Fibroblast of skin of scalp (primary cell): ENCODE measurements at places on chromosomes 11 and 22.

GRCh38 chr22:39913886-39914285 is 13.0 kb downstream of the GRAP2 start:
- no peak for DNase-seq

DNA sequence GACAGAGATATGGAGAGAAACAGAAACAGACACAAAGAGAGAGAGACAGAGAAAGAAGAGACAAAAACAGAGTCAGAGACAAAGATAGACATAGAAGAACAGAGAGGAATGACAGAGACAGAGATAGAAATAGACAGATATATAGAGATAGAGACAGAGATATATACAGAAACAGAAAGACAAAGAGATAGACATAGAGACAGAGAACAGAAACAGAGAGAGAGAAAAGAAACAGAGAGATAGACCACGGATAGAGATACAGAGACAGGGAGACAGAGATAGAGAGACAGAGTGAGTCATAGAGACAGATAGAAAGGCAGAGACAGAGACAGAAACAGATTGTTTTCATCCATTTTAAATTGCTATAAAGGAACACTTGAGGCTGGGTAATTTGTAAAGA is 12.3 kb upstream of the MPEG1 start:
- no peak for DNase-seq

- no peak for DNase-seq
These were observed 20.0 kb downstream of the DTX4 start for GRCh38 chr11:59191890-59192289.

- no peak for DNase-seq
These were observed 534.3 kb downstream of the KCNA4 start for GRCh38 chr11:29482510-29482909.

- no peak for DNase-seq
These were observed 8.1 kb upstream of the MOB2 start for GRCh38 chr11:1494650-1495049.

DNA sequence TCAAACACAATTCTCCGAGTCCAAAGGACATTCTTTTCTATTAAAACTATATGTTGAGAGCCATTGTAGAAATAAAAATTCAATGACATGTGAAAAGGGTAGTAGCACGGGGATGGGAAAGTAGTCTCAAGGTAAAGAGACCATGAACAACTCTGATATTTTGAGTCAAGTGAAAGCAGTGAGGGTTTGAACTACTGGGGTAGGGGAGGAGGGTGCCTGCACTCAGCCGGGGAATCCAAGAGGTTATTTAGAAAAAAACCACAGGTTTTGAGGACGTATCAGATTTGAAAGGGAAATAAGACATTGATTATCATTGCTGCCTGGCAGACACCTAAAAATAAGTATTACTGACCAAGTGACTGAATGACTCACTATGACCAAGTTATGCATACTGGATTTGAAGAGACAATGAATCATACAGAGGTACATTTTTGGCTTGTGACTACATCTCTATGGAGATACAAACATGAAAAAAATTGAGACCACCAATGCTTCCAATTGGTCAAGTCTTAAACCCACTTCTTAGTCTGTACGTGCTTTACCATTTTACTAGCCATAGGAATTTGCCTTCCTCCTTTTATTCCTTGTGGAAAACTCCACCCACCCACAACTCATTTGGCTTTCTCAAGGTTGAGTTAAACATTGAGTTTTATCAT is 2.2 kb upstream of the OR52H1 start:
- DNase-seq: peak; percentile 87

DNA sequence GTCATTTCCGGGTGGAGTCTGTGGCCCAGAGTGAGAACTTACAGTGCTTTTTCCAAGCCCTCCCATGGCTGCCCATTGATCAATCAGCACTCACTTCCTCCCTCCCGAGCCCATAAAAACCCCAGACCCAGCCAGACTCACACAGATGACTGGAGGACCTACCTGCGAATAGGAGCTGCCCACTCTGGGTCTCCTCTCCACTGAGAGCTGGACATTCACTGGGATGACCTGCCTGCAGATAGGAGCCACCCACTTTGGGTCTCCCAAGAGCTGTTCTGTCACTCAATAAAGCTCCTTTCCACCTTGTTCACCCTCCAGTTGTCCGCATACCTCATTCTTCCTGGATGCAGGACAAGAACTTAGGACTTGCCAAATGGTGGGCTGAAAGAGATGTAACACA is 56.0 kb upstream of the B3GNT6 start:
- no peak for DNase-seq

GRCh38 chr22:31659246-31659645 is 2.8 kb downstream of the PISD start:
- no peak for DNase-seq

DNA sequence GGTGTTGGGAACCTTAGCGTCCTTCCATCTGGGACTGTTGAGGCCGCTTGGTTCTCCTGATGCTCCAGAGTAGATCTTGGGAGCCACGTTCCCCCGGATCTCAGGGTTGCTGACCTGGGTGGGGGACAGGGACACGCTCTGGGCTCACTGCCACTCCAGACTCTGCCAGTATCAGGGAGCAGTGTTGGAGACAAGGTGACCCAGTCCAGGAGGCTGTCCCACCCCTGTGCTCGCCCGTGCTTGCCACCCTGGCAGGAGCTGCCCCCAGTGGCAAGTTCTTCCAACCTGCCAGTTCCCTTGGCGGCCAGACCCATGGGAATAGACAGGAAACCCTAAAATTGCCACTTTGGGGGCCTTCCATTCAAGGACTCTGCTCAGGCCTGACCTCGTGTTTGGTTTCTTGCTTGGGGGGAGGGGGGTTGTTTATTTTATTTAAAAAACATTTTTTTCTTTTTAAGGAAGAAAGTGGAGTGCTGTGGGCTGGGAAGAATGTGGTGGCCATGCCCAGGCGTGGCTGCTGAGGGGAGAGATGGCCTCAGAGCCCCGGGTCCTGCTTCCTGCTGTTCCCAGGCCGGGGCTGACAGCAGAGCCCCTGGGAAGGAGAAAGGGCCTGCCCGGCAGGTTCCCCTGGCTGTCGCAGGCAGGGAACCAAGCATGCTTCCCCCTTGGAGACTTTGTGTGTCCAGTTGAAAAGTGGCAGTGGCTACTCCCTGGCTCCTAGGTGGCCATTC is 7.2 kb downstream of the GRK2 start:
- DNase-seq: peak; percentile 47

GRCh38 chr22:24325105-24325757 is 54.6 kb downstream of the SPECC1L start:
- peak; percentile 95 for DNase-seq

DNA sequence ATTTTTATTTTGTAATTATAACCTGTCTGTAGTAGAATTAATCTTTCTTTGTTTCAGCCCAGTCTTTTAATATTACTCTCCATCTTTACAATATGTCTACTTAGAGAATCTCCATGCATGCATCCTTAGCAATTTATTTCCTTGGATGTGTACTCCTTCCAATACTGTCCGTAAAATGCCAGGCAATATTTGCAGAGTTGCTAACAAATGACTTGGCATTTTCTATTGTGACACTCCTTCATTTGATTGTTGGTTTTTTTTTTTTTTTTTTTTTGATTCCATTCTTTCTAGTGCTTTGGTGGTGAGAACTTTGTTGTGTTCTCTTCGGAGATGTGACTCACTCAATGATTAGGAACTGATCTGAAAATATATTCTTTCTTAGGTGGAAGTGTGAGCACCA is 220.3 kb downstream of the CNTN5 start:
- no peak for DNase-seq

- DNase-seq: no peak
These were observed 2.0 kb downstream of the HSCB start for GRCh38 chr22:28743852-28744251.

- no peak for DNase-seq
These were observed 109.6 kb downstream of the CTNND1 start for GRCh38 chr11:57871231-57871630.

GRCh38 chr11:106161775-106162634 is 84.5 kb downstream of the AASDHPPT start:
- no peak for DNase-seq

DNA sequence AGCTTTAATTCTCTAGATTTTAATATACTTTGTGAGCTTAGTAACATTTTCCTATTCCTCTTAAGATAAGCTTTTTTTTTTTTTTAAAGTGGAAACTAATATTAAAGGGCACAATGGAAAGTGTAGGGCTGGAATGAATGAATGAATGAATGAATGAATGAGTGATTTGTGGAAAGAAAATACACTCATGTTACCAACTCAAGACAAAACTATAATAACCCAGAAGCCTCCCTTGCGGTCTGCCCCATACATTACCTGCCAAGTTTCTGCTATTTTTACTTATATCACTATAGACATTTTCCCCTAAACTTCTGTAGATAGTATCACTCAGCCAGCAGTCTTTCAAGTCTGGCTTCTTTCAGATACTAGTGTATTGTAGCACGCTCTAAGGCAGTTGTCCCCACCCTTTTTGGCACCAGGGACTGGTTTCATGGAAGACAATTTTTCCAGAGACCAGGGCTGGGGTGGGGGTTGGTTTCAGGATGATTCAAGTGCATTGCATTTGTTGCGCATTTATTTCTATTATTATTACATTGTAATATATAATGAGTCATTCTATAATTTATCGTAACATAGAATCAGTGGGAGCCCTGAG is 932.2 kb downstream of the TBC1D22A start:
- no peak for DNase-seq

DNA sequence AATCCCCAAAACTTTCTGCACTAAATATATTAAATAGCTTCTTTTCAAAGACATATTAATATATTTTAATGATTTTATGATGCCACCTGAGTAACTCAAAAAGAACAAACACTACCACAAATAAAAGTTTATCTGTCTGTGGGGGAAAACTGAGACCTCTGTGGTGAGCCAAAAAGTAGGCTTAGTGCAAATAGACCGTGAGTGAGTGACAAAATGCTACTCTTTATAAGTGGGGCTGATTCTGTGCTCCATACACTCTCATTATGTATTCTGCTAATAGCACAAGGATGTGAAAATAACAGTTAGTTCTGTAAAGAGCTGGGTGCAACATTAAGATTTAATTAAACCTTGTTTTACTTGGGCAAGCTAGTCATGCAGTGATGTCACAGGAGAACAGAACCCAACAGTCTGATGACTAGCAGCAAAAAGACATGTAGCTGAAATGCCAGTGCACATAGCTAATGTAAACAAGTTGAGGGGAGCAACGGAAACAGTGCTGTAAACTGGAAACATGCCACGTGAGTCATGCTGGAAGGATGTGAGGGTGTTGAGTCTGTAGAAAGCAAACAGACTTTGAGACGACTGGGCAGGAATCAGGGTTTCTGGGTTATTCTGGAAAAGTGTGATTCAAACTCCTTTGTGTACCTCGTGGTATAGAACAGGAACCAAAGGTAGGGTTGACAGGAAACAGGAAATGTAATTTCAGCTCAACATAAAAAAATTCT is 1130.4 kb downstream of the LRRC4C start:
- peak; percentile 100 for DNase-seq

DNA sequence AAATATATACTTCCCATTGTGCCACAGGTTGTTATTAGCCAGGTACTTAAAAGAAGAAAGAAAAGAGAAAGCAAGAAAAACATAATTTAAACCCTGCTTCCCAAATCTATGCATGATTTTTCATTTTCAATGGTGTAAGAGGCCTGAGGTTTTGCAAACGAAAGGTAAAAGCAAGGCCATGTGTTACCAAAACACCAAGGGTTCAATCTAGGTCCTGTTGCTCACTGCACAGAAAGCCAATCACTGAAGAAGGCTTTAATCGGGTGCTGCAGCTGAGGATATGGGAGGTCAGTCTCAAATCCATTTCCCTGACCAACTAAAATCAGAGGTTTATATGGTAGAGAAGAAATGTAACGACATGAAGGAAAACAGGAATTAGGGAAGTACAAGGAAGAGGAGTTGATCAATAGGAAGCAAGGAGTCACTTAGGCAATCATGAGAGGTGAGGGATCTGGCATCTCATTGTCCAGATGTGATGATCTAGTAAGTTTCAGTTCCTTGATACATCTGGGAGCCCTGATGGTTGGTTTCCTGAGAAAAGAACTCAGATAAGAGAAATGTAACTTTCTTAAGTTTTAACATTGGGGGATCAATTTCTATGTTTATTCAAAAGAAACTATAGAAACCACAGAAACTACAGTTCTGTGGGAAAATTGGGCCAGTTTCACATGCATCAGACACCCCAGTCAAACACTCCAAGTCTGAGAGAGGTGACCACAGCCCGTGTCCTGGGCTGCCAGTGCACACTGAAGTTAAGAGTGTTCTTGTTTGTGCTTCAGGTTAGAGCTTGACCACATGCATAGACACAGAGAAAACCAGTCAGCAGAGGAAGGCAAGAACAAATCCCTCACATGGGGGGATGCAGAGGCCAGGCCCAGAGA is 18.1 kb upstream of the DKK3 start:
- DNase-seq: no peak

- no peak for DNase-seq
These were observed 1.2 kb downstream of the BET1L start for GRCh38 chr11:206002-206384.

DNA sequence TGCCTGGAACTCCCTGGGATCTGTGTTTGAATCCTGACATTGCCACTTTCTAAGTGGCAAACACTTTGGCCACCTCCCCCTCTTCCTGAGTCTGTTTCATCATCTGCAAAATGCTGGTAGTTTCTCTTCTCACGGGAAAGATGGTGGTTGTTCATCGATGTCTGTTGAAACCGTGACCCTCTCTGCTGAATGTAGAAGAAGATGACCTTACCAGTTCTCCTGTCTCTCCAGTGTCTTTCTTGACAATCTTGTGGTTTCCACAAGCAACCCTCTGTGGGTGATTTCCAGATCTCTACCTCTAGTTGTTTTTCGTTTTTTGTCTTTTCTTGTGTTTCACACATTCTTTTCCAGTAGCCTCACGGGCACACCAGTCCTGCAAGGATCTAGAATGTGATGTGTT is 27.5 kb downstream of the ZBTB16 start:
- no peak for DNase-seq

- peak; percentile 74 for DNase-seq
These were observed 11.7 kb downstream of the RASD2 start for GRCh38 chr22:35552196-35552842.

GRCh38 chr11:35163209-35163608 is 24.2 kb downstream of the CD44 start:
- DNase-seq: no peak

- no peak for DNase-seq
These were observed 2.4 kb upstream of the MN1 start for GRCh38 chr22:27803841-27804415.

DNA sequence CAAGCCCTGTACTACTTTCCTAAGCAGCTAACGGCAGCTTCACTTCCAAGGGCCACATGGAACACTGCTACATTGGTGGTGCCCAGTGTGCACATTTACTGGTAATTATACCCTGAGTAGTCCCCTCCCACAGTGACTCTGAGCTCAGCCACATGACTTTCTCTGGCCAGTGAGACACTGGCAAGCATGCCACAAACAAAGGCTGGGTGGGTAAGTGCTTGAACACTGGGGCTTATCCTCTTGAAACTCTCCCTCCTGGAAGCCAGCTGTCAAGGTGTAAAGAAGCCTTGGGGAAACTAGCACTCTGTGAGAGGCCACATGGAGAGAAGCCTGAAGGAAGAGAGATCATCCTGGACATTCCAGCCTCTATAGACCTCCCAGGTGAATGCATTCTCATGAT is 54.4 kb upstream of the DRD2 start:
- DNase-seq: no peak

GRCh38 chr22:37173709-37174108 is 14.3 kb downstream of the C1QTNF6 start:
- DNase-seq: no peak
